ENCODE measurements at places on chromosomes 4 and X. TPM values are rescaled to one million over a fixed set of nuclear protein-coding genes. Genes with fewer than 3 reads are reported as not detected.

Gene NDST3
- not detected for total RNA-seq

Gene NSG1
- total RNA-seq, result 0.26 TPM

Gene DKC1
- 42.4 TPM for total RNA-seq

Gene MAGEE2
- not detected for total RNA-seq

Gene MXRA5
- 0.13 TPM for total RNA-seq

Gene TCP11X2
- not detected for total RNA-seq

Gene OCRL
- total RNA-seq, result 21.1 TPM

Gene AREG
- total RNA-seq, result not detected

Gene PAGE2B
- not detected for total RNA-seq

Gene SRPK3
- 0.56 TPM for total RNA-seq

Gene RPS6KA3
- total RNA-seq, result 55.8 TPM

Gene RBM46
- under 0.01 TPM for total RNA-seq

Gene FAM184B
- not detected for total RNA-seq

Gene NOX1
- not detected for total RNA-seq

Gene DSPP
- not detected for total RNA-seq

Gene TSPAN6
- 16.8 TPM for total RNA-seq

Gene FATE1
- not detected for total RNA-seq

Gene CCDC149
- total RNA-seq, result 18.2 TPM

Gene NSD2
- 67.4 TPM for total RNA-seq

Gene TRPC3
- total RNA-seq, result under 0.01 TPM

Gene PRR32
- not detected for total RNA-seq
